Retinal pigment epithelial cell (primary cell): ENCODE measurements at places on chromosomes 6 and 20.
A peak's percentile ranks its signal among the peaks of the same experiment; 100 is the strongest.

DNA sequence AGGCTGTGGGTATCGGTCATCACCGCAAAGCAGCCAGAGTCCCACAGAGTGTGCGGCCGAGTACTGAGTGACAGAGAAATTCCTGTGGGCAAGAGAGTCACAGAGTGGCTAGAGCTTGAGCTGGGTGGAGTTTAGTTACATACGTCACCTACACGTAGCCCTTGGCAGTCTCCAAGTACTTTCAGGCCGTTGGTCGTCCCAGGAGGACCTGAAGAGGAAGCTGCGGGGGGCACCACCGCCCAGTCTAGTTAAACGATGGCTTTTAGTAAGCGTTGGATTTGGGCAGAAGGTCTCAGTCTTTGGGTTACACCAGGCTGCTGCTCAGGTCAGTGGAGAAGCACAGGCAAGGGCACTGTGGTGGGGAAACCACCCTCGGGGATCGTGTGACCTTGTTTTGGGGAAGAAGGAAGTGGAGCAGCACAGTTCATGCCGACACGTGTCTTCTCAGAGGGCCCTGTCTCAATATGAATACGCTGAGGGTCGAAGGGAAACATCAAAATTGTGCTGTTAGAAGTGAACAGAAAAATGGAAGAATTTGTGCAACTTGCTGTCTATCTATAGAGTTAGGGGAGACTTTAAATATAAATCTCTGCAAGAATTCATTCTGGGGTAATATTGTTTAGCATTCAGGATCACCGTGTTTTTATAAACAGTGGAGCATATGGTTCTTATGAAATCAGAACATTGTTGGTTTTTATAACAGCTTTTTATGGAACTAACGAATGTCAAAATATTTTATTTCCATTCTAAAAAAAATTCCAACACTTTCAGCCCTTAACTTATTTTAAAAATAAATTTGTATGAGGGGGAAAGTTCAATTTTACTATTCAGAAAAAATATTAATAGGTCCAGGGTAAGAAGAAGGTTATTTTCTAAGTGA is 28.6 kb downstream of the KIF25 start:
- no peak for DNase-seq

DNA sequence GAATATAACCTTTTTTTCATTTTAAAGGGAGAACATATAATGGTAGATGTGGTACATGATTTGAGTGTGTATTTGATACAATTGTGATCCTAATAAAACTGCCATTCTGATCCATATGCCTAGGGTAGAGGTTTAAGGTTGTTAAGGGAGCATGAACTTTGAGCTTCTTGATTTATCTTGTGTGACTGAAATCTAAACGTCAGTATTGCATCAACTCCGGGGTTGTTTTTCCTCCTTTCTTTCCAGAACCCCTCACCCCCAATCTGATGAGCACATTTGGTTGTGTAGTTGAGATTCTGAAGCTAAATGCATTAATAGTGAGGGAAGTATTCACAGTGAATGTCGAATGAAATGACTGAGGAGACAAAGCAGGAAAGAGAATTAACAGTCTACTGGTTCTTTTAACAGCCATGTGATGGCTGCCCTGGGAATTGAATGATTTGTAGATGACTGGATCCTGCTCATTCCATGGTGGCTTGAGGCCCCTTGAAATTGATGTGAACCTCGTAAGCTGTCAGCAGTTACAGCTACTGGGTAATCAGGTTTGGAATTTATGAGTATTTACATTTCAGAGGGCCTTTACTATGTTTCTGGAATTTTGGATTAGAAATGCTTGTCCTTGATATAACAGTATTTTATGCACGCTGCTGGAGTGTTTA is 44.8 kb downstream of the FARS2 start:
- peak; percentile 83 for DNase-seq

- DNase-seq: no peak
These were observed 16.7 kb downstream of the BTN2A1 start for GRCh38 chr6:26474439-26474881.

DNA sequence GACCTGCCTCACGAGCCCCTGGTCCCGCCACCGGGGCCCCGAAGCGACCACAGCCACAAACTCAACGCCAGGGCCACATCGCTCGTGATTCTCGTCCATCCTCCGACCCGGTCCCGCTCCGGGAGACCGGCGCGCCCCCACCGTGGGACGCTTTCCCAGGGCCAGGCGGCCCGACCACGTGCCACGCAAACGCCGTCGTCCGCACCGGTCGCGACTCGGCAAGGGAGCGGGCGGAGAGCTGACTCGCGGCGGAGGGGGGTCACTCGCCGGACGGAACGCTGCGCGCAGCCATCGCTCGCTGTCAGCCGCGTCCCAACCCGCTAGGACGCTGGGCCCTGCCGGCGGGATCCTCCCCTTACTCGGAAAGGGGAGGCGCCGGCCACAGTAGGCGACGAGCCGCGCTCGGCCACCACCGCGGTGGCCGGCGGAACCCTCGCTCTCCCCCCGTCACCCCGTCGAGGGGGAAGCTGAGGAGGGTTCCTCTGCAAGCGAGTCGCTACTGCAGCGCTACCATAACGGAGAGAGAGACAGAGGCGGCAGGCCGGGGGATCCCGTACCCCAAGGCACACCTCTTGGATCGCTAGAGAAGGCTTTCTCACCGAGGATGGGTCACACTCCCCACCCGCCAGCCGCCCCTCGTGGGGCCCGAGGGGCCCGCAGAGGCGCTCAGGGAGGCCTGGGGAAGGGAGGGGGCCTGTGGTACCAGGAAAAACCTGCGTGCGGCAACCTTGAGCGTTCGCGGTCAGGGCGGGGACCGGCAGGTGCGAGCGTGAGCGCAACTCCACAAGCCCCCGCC is 511.8 kb upstream of the ZNF337 start:
- no peak for DNase-seq

- DNase-seq: no peak
These were observed 25.4 kb downstream of the DOP1A start for GRCh38 chr6:83092756-83093399.

GRCh38 chr20:46174469-46175126 is 56.5 kb downstream of the CD40 start:
- DNase-seq: no peak

DNA sequence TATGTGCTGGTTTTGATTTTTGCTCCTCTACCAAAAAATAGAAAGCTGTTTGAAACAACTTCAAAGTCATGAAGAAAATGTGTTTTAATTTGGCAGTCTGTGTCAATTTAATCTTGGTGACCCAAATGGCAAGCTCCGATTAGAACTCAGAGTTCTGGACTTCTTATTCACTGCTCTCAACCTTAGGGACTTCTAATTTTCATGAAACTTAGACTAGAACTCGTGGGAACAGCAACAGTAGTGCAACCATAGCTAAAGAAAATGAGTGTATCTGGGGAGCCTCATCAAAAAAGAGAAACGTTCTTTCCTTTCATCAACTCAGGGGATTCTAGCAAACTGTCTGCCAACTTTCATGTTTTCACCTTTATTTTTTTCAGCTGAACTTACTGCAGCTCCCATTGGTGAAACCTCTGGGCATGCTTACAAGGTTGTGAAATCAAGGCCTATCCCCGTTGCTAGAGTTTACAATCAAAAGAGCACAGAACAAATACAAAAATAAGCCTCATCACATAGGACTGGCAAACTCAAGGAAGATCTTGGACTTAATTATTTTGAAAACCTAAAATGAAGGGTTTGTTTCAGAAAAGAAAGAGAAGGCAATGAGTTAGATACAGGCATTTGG is 114.0 kb upstream of the HSF2 start:
- DNase-seq: no peak

DNA sequence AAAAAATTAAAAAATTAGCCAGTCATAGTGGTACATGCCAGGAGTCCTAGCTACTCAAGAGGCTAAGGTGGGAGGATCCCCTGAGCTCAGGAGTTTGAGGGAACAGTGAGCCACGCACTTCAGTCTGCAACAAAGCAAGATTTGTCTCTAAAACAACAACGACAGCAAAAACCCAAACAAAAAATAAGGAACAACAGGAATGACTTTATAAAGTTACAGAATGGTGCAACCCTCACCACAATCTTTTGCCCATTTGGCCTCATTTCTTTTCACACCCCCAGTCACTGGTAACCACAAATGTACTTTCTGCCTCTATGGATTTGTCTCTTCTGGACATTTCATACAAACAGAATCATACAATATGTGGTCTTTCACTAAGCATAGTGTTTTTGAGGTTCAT is 16.7 kb upstream of the ZFAND3 start:
- DNase-seq: no peak

DNA sequence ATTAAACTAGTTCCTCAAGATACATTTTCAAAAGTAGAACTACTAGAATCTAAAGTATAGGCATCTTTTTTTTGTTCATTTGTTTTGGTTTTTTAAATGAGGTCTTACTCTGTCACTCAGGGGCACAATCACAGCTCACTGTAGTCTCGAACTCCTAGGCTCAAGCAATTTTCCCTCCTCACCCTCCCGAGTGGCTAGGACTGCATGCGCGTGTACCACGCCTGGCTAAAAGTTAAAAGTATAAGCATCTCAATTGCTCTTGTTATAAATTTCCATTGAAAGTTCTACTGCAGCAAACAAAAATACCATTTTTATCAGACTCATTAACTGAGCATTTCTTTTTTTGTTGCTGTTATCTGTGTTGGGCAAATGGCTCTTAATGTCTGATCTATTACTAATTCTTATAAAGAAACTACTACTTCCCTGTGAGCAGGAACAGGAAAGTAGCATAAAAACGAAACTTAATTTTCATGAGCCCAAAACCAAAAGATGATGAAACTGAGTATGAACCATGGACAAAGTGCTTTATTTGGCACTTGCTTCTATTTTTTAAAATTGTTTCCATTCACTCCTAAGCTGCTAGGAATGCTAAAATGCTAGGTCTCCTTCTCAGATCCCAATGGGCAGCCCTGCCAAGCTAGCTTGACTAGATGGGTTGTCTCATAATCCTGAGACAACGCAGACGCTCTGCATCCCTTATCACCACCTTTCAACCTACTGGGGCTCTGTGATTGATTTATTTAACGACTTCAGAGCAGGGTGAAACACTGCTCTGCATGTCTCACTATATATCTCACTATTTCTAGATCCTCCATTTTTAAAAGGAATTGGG is 36.9 kb downstream of the TRPC4AP start:
- no peak for DNase-seq

DNA sequence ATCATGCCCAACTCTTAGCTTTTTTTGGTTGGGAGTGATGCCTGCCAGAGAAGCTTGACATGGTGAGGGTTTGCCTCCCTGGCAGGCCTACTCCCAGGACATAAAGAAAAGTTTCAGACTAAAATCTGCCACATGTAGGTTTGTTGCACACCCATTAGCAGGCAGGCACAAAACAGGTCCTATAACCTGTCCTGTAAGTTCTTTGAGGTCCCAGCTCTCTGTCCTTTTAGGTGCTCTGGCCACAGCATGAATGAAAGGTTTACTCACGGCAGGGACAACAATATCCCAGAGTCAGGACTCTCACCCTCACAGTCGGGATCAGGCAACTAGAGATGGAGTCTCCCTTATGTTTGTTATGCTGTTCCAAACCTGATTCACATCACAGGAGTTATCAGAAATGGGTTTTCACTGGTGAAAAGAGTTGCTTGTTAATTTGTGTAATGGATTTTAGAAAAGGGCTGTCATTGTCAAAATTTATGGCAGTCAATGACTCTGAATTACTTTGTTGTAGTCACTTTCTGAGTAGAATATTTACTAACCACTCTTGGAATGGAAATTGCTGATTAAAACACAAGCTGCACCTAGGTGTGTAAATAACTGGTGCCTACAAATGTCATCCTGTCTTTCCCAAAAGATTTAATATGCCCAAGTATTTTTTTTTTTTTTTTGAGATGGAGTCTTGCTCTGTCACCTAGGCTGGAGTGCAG is 5.8 kb upstream of the SRPK1 start:
- DNase-seq: no peak

DNA sequence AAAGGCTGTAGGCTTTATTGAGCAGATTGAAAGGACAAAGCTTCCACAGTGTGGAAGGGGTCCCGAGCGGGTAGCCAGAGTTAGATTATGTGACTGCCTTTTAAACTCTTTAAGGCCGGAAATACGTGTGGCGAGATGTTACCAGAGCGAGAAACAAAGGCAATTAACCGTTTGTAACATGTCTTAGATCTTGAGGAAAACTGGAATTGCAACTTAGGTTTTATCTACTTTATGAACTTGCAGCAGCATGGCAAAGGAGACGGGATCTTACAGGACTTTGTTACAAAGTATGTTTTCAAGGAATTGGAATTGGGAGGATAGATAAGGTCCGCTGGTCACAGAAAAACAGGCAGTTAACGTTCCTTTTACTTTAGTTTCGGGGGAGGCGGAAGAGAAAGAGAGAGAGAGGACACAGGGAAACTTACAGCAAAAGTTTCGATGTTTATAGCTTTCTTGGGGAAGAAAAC is 594.7 kb upstream of the ADGRB3 start:
- DNase-seq: no peak

- no peak for DNase-seq
These were observed 132.3 kb downstream of the ISM1 start for GRCh38 chr20:13353261-13353945.

DNA sequence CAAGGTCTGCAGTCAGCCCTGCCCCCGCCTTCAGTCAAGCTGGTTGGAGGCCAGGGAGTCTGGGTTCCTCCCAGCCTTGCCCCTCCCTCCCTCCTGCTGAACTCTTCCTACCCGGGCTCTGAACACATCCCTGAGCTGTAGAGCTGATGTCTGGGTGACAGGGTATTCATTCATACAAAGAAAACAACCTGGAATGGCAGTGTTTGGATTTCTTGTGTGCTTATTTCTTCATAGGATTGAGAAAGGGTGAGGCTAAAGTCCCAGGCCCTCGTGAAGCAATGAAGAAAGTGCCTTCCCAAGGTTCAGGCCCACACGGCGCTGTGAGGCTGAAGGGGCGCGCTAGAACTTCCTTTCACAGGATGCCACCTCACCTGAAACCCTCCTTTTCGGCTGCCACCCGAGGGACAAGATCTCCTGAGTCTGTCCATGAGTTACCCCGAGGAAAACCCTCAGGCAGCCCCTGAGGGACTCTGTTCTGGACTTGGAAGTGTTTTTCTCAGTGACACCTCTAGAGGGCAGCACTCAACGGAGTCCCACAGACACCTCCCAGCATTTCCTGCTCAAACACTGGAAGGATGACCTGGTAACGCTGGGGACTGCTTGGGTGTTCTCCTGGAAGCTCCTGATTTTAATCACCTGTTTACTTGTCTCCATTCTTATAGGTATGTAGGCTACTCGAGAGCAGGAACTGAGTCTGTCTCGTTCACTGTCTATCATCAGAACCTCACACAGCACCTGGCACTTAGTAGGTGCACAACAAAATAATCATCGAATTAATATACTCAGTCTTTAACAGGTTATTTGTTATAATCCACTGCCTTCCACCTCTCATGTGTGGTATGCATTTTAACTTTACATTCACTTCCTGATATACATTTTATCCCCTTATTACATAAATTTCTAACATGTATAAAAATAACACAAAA is 11.8 kb upstream of the GSTA1 start:
- peak; percentile 2 for DNase-seq

DNA sequence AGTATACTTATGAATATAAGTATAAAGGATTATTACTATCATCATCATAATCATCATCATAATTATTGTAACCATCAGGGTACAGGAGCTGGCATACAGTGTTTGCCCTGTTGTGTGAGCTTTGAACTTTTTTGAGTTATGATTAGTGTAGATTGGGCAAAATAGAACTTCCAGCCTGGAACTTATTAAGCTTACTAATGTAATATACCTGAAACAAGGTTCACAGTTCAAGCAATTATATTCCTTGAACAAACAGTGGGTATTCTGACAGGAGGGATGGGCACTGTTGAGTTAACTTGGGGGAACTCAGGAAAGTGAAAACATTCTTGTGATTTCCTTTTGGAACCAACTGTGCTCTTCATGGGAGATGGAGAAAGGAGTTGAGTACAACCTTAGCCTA is 680.0 kb downstream of the DOK5 start:
- DNase-seq: no peak
